ENCODE measurements at places on chromosomes 11 and 22.

- DNase-seq: no peak
Observed at GRCh38 chr11:85960678-85961077, 105.5 kb downstream of the CCDC83 start.

- no peak for DNase-seq
Observed at GRCh38 chr22:43333978-43334377, 9.2 kb downstream of the SCUBE1 start.

GRCh38 chr11:119320776-119321524, 4.0 kb upstream of the MCAM start:
- DNase-seq: no peak

- DNase-seq: no peak
Observed at GRCh38 chr11:100574894-100575769, 112.0 kb upstream of the ARHGAP42 start.

- no peak for DNase-seq
Observed at GRCh38 chr22:19832476-19833108, 22.1 kb downstream of the GNB1L start.

DNA sequence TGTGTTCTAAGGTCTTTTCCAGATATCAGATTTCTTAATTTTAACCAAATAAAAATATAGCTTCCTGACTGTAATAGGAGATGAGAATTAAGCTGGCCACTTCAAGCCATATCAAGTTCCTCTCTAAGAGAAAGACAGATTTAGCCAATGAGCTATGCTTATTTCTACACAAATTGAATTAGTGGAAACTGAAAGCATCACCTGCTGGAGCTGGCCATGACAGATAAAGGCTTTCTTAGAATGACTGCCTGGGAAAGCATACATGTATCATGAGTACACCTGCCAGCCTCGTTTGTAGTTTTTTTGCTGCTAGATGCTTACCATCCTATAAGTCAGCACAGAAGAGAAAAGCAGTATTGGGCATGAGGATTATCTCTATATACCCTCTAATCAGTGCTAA, 53.5 kb upstream of the DBX1 start:
- DNase-seq: no peak

GRCh38 chr11:85863855-85864254, 8.7 kb downstream of the CCDC83 start:
- no peak for DNase-seq

GRCh38 chr11:65911682-65912568, 6.9 kb downstream of the C11orf68 start:
- no peak for DNase-seq

- DNase-seq: no peak
Observed at GRCh38 chr11:39209981-39210380, 2249.5 kb downstream of the LRRC4C start.

GRCh38 chr11:660681-661444, 23.8 kb downstream of the DRD4 start:
- DNase-seq: no peak

- no peak for DNase-seq
Observed at GRCh38 chr22:42699281-42699975, 21.2 kb downstream of the A4GALT start.

GRCh38 chr11:20058749-20059458, 101.4 kb downstream of the DBX1 start:
- DNase-seq: no peak

- DNase-seq: no peak
Observed at GRCh38 chr11:116215471-116216113, 557.2 kb downstream of the BUD13 start.

DNA sequence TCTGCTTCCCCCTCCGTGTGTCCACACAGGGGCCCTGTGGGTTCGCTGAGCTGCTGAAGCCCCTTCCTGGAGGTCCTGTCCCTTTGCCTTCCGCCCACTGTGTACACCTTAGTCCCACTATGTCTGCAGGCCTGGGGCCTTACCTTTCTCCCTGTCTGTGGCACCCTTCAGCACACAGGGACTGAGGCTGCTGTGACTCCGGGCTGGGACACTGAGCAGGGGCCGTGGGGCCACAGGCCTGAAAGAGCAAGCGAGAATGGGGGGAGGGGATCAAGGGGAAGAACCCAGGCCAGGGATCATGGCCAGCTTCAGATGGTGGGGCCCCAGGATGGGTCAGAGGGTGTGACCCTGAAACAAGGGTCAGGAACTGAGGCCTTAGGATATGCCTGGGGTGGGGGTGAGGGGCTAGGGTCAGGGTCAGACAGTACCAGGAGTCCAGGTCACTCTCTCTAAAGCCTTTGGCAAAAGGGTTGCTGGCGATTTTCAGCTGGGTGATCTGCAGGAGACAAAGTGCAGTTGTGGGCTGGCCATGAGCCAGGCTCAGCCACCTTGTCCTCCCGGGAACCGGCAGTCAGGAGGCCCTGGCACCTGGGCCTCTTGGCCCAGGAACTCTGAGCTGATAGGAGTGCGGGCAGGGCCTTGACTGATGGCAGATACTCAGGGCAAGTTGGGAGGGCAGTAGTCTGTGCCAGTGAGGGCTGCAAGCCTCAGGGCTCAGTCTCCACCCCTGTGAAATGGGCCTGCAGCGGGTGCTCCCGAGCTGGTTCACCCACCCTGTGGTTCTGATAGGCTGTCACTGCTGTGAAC, 2.6 kb upstream of the NUDT8 start:
- DNase-seq: no peak

DNA sequence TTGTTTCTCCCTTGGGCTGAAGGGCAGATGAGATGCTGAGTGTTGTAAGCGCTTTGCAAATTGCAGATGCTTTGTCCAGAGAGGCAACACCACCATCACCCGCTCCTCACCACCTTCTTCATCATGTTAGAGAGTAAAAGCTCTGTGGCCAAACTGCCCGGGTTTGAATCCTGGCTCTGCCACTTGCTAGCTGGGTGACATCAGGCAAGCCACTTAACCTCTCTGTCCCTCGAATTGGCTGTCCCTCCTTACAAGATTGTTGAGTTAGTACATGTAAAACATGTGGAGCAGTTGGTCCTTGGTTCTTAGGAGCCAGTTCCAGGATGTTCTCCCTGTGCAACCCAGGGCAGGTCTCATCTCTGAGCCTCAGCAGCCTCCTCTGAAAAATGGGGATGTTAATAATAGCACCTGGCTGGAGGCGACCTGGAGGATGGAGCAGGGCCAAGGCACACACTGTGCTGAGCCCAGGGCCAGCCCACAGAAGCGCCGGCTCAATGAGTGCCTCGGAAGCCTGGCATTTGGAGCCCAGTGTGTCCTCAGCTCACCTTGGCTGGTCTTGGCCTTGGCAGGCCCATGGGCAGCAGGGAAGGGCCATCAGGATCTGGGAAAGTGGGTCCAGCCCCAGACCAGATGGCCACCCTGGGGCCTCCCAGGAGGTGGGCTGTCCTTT, 10.5 kb downstream of the C11orf86 start:
- no peak for DNase-seq

DNA sequence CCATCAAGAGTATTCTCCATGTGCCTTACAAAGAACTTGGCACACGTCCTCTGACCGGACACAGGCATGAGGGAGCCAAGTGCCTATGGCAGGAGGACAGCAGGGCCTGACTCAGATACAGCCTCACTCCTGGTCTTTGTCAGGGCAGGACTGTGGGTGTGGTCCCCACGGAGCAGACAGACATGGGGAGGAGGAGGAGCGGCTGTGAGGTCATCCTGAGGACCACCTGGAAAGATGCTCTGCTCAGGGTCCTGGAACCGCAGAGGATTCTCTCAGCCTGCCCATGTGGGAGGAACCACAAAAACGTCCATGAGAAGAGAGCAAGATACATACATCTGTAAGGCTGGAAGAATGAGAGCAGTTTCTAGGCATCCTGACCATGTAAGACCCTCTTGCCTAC, 576.3 kb downstream of the BRD1 start:
- no peak for DNase-seq

DNA sequence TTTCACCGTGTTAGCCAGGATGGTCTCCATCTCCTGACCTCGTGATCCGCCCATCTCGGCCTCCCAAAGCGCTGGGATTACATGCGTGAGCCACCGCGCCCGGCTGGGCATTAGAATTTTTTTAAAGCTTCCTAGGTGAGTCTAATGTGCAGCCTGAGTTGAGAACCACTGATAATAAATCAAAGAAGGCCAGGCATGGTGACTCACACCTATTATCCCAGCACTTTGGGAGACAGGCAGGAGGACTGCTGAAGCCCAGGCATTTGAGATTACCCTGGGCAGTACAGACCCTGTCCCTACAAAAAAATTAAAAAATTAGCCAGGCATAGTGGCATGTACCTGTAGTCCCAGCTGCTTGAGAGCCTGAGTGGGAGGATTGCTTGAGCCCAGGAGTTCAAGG, 13.7 kb downstream of the MEI1 start:
- DNase-seq: no peak

DNA sequence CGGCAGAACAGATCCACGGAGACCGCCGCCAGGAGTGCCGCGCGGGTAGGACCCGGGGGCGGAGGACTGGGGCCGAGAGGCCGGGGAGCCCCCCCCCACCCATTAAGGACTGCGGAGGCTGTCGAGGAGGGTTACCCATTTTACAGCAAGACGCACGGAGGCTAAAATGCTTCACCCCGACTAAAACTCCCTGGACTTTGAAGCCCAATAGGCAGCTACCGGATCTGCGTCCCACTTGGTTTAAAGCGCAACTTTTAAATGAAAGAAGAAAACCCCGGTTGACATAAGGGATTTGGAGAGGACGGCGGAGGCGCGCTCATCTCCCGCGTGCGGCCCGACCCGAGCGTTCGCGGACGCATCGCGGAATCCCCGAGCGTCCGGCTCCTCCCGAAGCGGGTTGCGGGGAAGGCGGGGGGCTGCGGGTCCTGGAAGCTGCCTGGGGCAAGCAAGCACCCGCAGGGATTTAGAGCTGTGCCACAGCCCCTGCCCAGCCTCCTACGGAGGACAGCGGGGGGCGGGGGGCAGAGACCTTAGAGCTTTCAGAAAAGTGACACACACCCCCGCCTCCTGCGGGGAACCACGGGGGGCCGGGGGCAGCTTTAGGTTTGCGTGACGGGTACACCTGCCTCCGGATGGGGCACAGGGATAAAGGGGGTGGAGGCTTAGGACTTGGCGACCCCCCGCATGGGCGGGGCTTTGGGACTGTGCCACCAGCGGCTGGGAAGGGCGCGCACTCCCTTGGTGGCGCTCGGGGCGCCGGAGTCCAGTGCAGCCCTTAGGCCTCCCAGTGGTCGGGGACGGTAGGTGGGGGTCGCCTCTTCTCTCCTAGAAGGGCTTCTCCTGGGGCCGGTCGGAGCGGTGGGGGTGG, 760 bp upstream of the CELSR1 start:
- DNase-seq: no peak

Measured in stimulated activated naive B cell treated with anti-CD40 and anti-IgM and Interleukin-4, amounts not matched to agents 10 μg/mL and 1 μg/mL and 100 μg/mL, for 72 hours (primary cell).